Caudate nucleus (tissue), 63 donors: ENCODE measurements at places on chromosomes 13 and 19.
A peak's percentile ranks its signal among the peaks of the same experiment; 100 is the strongest.

DNA sequence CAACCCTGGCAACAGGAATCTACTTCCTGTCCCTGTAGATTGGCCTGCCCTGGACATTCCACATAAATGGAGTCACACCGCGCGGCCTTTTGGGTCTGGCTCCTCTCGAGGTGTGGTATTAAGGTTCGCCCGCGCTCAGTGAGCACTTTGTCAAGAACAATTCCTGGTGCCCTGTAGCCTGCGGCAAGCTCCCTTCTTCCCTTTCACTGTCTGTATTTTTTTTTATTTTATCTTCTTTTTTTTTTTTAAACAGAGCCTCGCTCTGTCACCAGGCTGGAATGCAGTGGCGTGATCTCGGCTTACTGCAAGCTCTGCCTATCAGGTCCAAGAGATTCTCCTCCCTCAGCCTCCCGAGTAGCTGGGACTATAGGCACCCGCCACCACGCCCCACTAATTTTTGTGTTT is 28.3 kb downstream of the PEX11G start:
- DNase-seq: no peak

DNA sequence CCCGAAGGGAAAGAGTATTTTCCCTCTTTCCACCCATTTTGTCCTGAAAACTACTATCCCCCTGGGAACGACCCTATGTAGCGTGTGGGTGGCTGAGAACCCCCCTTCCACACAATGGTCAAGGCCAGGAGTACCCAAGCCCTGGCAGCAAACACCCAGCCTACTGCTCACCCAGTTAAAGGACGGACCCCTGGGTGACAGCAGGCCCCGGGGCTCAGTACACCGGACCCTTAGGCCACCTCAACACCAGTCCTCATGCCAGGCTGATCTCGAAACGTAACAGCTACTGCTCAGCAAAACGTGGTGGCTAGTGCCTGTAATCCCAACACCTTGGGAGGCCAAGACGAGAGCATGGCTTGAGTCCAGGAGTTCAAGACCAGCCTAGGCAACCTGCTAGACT is 1.4 kb downstream of the ANKRD27 start:
- no peak for DNase-seq

- no peak for DNase-seq
Observed at GRCh38 chr13:68535329-68535728, 1305.2 kb upstream of the PCDH9 start.

DNA sequence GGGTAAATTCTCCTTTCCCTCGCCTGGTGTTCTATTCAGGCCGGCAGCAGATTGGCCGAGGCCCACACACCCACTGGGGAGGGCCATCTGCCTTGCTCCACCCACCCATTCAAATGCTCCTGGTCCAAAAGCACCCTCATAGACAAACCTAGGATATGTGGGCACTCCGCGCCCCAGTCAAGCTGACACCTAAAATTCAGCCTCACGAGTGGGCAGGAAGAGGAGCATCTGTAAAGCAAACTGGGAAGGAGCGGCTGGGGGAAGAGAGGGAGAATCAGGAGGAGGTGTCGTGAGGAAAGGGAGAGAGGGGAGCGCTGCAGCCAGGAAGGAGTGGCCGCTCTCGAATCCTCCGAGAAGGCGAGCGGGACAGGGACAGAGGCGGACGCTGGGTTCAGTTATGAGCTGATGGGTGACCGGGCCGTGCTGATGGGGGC is 136.9 kb downstream of the USP12 start:
- DNase-seq: no peak

GRCh38 chr13:80871481-80871880 is 530.6 kb upstream of the SPRY2 start:
- no peak for DNase-seq

DNA sequence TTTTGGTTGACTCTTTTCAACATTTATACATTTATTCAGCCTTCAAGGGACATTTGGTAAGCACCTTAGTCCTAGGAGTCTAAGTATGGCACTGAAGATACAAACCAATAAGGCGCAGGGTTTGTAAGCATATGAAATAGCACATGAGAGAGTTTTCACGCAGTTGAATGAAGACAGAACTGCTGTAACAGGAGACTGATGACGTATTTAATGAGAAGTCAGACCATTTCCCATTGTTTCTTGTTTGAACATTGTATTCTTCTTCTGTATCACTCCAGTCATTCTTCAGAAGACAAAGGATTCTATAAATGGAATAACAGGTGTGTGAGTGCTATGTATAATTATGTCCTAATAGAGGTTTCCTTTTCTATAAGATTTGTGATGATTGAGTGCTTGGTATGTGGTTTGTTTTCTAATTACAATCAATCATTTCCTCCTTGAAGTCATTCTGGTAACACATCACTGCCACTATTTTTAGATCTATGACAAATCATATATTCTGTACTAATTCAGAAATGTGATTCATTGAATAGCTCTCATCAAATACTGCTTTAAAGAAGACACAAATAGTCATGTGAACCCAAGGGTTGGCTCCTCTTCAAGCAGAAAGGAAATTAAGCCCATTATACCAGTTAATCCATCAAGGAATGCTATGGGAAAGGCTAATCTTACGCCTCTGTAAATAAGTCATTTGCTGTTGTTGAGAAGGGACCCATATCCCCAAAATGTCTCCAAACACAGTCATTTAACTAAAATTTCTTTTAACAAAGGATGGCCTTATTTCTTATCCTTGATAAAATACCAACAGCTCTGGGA is 222.8 kb upstream of the NBEA start:
- no peak for DNase-seq

DNA sequence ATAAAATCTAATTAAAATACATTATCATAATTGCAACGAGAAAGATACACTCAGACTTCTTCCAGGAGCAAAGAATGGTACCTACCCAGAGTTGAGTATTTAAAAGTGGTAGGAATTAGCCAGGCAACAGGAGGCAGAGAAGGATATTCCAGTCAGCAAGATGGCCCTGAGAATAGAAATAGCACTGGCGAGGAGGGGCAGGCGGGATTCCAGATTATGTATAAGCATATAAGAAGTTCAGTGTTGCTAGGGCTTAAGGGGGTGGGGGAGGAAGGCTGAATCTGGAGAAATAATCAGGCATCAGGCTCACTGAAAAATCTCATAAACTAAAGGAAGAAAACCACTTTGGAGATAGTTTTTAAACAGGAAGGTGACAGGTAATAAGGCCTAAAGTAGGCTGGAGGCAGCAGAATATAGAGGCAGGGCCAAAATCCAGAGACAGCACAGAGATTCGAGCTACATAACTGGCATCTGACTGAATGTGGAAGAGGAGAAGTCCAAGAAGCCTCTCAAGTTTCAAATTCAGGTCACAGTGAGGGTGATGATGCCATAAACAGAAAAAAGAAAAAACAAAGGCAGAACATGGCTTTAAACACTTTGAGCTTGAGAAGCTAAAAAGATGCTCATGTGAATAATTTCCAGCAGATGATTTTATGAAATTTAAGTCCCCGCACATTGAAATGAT is 7.5 kb downstream of the KPNA3 start:
- no peak for DNase-seq

DNA sequence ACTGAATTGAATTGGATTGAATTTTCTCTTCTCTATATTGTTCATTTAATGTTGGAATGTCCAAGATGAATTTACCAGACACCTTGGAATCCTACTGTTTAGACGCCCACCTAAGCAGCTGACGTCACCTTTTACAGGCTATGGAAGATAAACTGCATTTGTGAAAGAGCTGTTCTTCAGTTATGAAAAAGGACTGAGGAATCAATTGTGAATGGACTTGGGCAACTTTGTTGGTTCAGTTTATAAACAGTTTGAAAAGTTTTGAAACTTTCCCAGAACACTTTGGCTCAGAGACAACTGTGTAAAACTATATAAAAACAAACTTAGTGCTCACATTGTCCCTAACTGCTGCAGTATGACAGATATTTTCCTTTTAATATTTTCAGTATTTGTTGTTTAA is 590.8 kb upstream of the SPRY2 start:
- DNase-seq: no peak

DNA sequence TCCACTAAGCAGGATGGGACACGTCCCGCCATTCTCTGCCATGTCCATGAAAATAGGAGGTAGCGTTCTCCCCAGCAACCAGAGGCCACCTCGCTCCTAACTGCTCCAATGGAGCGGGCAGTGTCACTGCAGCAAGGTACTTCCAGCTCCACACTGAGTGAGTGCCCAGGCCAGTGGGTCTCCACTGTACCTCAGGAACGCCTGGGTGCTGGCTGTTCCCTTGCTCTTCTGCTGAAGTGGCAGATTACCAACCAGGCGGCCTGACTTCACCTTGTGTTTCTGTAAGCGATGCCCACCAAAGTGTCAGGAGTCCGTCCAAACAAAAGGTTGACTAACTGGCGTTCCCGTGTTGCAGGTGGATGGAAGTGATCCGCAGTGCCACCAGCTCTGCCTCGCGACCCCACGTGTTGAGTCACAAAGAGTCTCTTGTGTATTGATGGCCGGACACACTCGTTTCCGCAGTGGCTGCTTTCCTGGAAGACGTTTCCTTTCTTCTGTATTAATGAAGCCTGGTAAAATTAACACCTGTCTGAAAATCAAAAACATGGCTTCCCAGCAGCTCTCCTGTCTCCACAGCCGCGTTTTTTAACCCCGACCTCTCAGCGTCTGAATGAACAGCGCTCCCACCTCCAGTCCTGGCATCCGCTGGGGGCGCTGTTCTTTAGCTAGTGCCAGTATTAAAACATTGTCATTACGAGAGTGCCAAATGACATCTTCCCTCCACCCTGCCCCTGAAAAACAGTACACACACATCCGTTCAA is 128.8 kb downstream of the STK24 start:
- peak; percentile 21 for DNase-seq

- DNase-seq: no peak
Observed at GRCh38 chr13:31150315-31150985, 11.3 kb downstream of the HSPH1 start.
